ENCODE measurements at places on chromosomes 7 and 10. TPM values are rescaled to one million over a fixed set of nuclear protein-coding genes. Genes with fewer than 3 reads are reported as not detected.

DNA sequence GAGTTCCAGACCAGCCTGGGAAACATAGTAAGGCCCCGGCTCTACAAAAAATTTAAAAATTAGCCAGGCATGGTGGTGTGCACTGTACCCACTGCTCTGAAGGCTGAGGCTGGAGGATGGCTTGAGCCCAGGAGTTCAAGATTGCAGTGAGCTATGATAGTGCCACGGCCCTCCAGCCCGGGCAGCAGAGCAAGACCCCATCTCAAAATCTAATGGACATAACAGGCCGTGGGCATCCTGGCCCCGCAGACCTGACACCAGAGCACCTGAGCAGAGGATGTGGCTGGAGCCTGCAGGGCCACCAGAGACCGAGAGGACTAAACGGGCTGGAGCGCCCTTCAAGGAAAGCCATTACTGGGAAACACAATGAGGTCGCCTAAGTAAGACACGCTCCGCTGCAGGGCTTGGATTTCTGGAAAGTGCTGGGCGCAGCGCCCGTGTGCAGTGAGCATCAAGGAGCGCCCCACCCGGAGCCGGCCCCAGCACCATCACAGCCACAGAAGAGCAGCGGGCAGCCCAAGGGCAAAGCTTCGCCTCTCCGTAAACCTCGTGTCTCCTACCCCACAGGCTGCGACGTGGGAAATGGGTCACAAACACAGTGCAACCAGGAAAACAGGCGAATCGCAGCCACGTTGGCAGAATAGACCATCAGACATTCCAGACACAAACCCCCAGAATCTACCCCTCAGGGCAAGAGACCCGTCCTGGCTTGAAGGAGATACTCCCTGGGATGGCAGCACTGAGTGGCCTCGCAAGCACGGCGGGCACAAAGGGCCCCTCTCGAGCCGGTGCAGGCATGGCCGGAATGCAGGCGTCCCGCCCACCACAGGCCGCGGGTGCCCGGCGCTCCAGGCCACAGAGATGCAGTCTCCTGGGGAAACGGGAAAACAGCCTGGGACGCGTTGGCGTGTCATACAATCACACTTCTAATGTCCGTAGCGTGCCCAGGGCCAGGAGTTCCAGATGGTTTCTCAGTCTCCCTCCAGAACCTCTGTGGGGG, 4.9 kb downstream of the RADIL start:
- no peak for DNase-seq

DNA sequence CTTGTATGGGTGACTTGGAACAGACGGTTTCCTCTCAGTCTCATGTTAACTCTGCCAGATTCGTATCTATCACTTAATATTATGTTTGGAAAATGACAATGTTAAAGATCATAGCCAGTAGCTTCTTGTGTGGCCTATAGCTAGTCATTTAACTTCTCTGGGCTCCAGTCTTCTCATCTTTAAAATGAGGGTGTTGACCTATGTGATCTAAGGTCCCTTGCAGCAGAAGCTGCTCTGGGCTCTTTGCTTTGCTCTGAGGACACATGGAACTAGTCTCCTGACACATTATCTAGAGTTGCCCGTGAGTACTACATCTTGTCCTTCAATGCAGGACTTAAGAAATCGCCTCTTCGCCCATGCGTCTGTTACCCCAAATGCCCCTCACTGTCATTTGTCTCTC, 93.1 kb downstream of the TMEM178B start:
- DNase-seq: no peak

DNA sequence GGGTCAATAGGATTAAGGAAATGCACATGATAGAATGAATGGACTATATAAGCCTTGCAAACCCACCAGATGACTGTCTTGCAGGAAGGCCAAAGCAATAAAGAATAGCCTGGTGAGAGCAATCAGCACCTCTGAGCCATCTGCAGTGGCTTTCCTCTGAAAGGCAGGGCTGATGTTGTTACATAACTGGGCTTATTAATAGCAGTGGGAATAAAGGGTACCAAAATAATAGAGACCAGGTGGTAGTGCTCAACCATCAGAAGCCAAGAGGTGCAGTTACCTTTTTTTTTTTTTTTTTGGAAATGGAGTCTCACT, 16.8 kb upstream of the VPS26A start:
- DNase-seq: no peak

- DNase-seq: no peak
These were observed 871 bp downstream of the SPOCK2 start for GRCh38 chr10:72087392-72087968.

DNA sequence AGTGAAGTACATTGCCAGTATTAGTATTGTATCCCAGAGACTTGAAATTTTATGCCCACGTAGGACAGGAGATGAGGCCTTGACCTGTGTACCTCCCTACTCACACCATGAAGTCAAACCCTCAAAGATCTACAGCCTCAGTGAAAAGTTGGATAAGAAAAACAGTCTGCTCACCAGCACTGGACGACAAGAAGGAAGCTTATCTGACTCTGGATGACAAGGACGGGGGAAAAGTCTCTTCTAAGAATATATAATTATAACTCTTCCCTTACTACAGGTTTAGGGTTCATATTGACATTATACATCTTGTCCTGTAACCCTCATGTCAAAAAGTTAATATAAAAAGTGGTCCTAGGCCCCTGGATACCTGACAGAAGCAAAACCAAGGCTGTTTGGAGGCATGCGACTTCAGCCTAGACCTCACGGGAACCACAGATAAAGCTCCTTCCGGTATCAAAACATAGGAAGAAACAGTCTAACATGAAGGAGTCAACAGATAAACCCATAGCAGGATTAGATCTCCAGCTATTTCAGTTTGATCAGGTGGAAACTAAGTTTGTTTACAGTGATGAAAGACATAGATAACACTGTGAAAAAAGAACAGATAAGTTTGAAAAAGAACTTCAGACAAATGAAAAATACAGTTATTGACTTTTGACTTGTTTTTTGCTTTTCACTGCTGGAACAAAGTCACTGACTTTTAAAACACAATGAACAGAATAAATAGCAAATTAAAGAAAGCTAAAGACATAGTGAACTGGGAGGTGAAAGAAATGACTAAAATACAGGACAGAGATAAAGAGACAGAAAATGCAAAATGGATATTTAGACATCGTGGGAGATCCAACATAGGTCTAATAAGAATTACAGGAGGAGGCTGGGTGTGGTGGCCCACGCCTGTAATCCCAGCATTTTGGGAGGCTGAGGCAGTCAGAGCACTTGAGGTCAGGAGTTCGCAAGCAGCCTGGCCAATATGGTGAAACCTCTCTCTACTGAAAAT, 145.9 kb downstream of the PHTF2 start:
- DNase-seq: no peak

GRCh38 chr7:155538293-155538692, 8.1 kb downstream of the CNPY1 start:
- DNase-seq: no peak

DNA sequence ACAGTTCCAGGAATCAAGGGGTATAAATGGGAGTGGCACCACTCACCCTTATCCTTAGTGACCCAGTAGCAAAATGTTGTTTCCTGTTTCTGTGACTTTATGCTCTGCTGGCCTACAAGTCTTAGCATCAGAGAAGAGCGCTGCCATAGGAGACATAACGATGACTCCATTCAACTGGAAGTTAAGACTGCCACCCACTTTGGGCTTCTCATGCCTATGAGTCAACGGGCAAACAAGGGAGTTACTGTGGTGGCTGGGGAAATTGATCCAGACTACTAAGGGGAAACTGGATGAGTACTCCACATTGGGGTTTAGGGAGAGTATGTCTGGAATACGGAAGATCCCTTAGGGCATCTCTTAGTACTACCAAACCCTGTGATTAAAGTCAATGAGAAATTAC, 40.6 kb upstream of the PIK3CG start:
- no peak for DNase-seq

DNA sequence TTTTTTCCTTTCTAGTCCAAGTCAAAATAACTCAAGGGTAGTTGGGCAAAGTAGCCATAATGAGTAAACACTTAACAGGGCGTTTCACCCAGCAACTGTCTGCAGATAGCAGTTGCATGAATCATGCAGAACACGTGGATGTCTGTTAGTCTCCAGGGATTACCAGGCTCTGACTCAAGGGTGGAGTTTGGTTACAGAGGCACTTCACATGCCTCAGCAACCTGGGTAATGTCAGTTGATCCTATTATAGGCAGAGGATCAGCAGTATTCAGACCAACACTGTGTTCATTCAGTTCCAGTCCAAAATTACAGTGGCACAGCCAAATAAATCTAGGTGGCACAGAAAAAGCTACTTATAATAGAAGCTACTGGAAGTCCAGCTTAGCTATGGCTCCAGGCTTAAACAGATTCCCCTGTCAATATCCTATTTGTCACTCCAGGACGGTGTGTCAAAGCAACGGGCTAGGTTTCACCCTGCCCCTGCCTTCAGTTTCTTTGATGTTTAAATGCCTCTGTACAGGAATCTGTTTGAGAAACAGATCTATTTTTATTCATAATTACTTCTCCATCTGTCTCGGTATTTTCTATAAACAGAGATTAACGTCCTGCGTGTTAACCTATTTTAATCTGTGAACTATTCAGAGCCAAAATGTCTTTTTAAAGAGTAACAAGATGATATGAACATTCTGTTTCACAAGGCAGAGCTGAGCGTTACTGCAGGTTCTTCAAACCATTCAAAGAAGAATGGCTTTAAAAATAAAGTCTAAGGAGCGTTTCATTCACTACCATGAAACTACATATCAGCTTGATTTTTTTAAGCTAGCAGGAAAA, 162.6 kb upstream of the AKR1E2 start:
- peak; percentile 41 for DNase-seq

DNA sequence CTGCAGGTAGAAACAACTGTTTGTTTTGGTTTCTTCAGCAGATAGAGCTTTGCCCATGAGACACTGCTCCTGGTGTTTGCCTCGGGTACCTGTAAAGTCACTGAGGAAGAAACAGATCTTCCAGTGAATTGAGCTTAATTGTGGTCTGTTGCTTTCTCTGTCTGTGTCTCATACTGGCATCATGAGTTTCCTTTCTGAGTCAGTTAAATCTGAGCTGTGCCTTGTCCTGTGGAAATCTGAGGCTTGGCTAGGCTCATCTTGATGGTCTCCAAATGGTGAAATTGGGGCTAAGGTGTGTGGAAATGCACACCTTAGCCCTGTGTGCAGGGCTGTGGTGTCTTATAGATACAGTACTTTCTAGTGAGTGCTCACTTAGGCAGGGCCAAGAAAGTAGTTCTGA, 67.4 kb downstream of the GBF1 start:
- DNase-seq: no peak

- no peak for DNase-seq
These were observed 9.5 kb upstream of the CYP3A4 start for GRCh38 chr7:99793443-99793842.

DNA sequence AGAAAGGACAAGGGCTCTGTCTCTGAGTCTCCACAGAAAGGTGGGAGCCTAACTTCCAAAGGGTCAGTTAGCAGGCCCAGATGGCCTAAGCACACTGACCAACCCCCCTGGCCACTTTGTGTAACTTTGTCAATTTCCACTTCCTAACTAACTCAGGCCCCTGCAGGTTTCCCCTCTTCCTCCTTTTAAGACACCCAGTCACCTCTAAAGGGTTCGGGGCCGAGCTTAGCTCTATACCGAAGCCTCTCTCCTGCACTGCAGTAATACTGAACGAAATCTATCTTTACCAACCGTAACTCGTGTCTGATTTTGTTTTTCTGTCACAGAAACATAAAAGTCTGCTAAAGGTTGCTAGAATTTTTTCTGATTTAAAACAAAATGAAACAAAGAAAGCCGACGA, 44.4 kb downstream of the CCDC3 start:
- no peak for DNase-seq

GRCh38 chr10:132572545-132572937, 35.0 kb downstream of the INPP5A start:
- no peak for DNase-seq

Gene FAM131B
- total RNA-seq: 0.75 TPM

DNA sequence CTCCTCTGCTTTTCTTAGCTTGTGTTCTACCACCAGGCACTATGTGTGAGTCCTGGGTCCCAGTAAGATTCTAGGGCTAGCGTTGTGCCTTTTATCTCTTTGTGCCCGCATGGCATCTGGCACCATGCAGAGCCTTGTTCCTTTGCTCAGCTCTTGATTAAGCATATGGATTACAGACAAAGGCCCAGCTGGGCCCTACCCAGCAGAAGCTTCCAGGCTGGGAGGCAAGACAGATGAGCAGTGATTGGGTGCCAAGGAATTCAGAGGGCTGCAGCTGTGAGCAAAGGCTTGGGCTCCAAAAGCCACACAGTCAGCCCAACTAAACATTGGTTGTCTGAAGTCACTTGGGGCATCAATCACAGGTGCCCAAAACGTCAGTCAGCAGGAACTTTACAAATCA, 2.0 kb downstream of the ACSM6 start:
- DNase-seq: no peak

- DNase-seq: no peak
These were observed 97.7 kb downstream of the PRKG1 start for GRCh38 chr10:51171946-51172345.

- DNase-seq: no peak
These were observed 15.4 kb downstream of the TSPAN15 start for GRCh38 chr10:69466689-69467088.

All from omental fat pad (tissue), 4 donors.